Activated CD4-positive, alpha-beta T cell treated with anti-CD3 and anti-CD28 coated beads, Interleukin-2, amount 10 ng/mL, durations not matched to agents 24 days and 14 days (primary cell): ENCODE measurements at places on chromosomes 6 and 20. TPM values are rescaled to one million over a fixed set of nuclear protein-coding genes. Genes with fewer than 3 reads are reported as not detected.

Gene TGM3
- not detected in 2 replicates for total RNA-seq

Gene ZNF322
- 9.8 and 11.0 TPM in 2 replicates for total RNA-seq

Gene HLA-DPB1
- total RNA-seq = 4.7 and 6.2 TPM in 2 replicates

Gene NEU1
- total RNA-seq = 20.4 and 22.2 TPM in 2 replicates

Gene SLC17A9
- 13.0 and 14.0 TPM in 2 replicates for total RNA-seq

Gene PAX1
- total RNA-seq = not detected in 2 replicates

Gene PDYN
- total RNA-seq = not detected in 2 replicates

Gene BEND6
- not detected in 2 replicates for total RNA-seq

Gene GHRH
- total RNA-seq = not detected in 2 replicates

Gene MROH8
- total RNA-seq = 0.63 and 1.3 TPM in 2 replicates

Gene ADGRB3
- total RNA-seq = not detected in 2 replicates

Gene CYP39A1
- not detected in 2 replicates for total RNA-seq

Gene RCAN2
- 0.07 and 0.21 TPM in 2 replicates for total RNA-seq

Gene RAET1E
- total RNA-seq = not detected in 2 replicates

Gene MYLK4
- total RNA-seq = 0.07 and 0.14 TPM in 2 replicates

Gene HIVEP2
- total RNA-seq = 27.1 and 28.0 TPM in 2 replicates

Gene PPP1R14C
- 0.19 and 0.21 TPM in 2 replicates for total RNA-seq

Gene CEBPB
- 45.5 and 45.9 TPM in 2 replicates for total RNA-seq

Gene SLC2A10
- not detected in 2 replicates for total RNA-seq
